ENCODE measurements at places on chromosomes 11 and 22. TPM values are rescaled to one million over a fixed set of nuclear protein-coding genes. Genes with fewer than 3 reads are reported as not detected.

USP47 gene
- total RNA-seq: 38.9 TPM

EMID1 gene
- 0.18 TPM for total RNA-seq

TBCEL gene
- total RNA-seq: 11.8 TPM

GRCh38 chr22:28454431-28455064 lies 225.1 kb downstream of the TTC28 start:
- H3K4me1 ChIP-seq: no peaks in the 10 kb centered on the region
- no peaks in the 10 kb centered on the region for H3K36me3 ChIP-seq
- DNase-seq: no peak
- no peak overlapping the region for H3K4me3 ChIP-seq
- H3K27me3 ChIP-seq: peaks cover 15% of the 10 kb centered on the region
- no peak overlapping the region for H3K27ac ChIP-seq

GRCh38 chr11:76978239-76978638 lies 56.0 kb upstream of the B3GNT6 start:
- no peak overlapping the region for H3K27ac ChIP-seq
- no peaks in the 10 kb centered on the region for H3K4me1 ChIP-seq
- no peaks in the 10 kb centered on the region for H3K27me3 ChIP-seq
- no peak for DNase-seq

Data from activated CD4-positive, alpha-beta memory T cell treated with anti-CD3 and anti-CD28 coated beads, Interleukin-2, amount 10 ng/mL, durations not matched to agents 7 days and 5 days (primary cell).